NCI-H526 treated with DMSO at 0.1 percent for 48 hours (cell line): ENCODE measurements at places on chromosomes 6 and 20.

DNA sequence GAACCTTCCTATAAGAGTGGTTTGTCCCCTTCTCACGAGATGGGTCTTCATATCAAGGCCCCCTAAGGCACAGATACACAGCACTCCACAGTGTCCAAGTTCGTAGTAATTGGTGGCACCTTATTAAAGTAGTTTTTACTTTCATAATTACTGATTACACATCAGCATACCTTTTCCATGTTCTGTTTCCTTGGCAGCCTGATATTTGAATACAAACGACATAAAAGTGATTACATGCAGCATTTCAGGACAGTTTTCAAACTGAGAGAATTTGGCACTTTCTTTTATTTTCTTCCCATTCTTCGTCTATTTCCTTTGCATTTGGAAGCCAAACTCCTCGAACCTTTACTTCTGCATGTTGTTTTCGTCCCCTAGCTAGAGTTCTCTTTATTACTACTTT, 139.7 kb downstream of the MTHFD1L start:
- no peak for DNase-seq

DNA sequence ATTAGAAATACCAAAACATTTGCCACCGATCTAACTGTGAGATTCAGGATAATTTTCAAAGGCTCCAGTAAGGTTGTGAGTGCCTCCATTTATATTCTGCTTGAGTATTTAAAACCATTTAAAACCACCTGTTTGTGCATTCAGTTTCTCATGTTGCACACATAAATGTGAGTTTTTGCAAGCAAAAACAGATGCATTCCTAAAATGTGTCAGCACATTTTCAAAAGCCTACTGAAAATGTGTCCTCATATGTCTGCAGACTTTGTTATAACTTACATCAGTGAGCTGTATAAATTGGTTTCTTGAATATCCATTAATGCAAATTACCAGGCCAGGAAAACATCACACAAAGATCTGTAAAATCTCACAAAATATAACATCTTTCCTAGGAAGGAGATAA, 676.6 kb upstream of the EPHA7 start:
- DNase-seq: no peak

DNA sequence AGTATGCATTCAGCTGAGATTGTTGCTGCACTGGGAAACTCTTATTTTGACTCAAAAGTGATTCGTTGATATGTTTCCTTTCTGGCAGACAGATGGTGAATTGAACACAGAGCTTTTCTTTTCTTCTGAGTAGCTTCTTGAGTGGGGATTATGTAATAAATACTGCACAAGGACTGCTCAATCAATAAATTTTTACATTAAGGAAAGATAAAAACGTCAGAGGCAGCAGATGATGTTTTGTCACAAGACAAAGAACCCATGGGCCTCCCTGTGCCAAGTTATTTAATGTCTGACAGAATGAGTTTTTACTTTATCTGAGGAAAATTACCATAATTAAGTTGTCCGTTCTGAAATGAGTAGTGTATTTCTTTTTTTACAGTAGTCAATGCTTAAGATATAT, 460.3 kb downstream of the UTRN start:
- no peak for DNase-seq

DNA sequence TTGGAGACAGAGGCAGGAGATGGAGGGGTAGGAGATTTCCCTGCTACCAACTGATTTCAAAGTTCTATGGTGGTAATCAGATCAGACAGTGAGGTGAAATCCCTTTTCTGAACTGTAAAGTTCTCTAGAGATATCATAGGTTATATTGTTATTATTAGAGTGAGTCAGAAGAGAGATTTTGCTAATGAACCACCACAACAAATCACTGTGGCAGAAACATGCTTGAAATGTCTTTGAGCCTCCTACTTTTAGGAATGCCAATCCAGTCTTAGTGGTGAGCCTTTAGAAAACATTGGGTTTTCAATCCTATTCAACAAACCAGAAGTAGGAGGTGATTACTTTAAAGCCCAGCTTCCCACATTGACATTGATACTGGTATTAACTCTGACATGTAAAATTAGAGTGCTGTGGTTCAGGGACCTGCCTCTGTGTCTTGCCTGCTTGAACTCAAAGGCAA, 136.7 kb upstream of the CNR1 start:
- DNase-seq: no peak

GRCh38 chr20:9301129-9302090, 213.0 kb upstream of the LAMP5 start:
- no peak for DNase-seq

DNA sequence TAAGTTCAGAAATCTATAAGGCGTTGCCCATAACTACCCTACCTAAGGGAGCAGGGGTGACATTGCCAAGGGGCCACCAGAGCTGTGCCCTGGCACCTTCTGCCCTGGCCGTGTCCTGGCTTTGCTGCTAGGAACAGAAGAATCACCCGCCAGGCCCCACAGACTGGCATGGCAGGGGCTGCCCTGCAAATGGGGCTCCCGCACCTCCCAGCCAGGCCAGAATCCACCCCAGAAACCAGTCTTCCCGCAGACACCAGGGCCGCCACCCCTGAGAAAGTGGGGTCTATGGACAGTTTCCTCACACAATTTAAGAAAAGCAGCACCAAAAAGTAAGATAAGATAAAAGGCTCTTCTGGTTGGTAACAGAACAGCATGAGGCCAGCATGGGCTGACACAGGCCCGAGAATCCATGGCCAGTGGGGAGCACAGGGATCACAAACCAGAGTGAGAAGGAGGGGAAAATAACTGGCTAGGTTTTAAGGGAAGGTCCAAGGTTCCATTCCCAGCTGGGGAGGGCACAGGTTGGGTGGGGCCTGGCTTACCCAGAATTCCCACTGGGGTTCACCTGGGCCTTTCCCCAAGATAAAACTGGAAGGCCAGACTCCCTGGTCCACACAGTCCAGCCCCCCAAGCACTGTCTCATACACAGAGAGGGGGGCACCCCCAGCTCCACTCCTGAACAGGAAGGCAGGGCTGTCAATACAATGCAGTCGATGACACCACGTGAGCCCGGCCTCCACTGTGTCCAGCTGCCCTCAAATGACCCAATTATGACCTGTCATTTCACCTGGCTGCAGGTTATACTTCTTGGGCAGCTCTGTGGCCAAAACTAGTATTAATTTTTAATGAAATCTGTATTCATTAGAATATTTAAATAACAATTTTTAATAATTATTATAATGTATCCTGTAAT, 59.4 kb downstream of the PYGB start:
- DNase-seq: no peak

GRCh38 chr20:53103124-53103523, 131.0 kb downstream of the TSHZ2 start:
- DNase-seq: no peak

DNA sequence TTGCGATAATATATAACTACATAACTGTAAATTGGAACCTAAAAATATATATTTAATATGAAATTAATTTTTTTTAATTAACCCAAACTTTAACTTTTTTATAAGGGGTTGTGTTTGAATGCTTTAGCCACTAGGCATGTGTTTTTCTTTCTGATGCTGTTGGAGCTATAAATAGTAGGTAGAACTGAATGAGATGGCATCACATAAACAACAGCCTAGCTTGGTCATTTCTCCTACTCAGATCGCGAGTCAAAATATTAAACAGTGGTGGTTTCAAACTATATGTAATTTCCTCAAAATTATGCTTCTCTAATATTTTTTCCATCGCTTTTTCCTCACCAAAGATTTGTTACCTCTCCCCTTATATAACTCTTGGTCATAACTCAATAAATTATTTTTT, 243.2 kb downstream of the ARID1B start:
- DNase-seq: peak; percentile 49

DNA sequence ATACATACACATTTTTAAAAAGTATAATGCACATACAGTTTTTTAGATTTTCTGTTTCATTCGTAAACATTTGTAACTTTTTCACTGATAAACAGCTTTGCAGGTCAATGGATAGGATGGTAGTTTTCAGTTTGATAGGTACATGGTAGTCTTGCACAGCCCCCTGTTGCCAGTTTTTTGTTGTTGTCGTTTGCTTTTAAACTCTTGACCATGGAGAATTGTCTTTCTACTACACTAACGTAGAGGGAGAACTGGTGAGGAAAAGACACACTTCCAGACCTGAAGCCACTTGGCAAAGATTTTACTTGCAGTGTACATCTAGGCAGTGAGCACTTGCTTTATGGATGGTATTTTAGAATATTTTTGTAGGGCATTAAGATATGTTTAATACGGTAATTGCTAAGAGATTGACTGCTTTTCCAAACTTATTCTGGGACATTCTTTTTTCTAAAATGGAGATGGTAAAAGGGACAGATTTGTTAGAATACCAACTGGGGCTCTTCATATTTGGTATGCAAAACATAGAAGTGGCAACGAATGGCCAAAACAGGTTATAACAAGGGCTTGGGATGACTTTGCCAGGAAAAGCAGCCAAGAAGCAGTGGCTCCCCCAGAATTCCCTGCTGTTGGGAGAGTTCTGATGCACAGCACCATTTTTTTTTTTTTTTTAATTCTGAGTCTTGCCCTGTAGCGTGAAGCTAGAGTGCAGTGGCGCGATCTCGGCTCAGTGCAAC, 1.5 kb downstream of the PYGB start:
- DNase-seq: no peak

DNA sequence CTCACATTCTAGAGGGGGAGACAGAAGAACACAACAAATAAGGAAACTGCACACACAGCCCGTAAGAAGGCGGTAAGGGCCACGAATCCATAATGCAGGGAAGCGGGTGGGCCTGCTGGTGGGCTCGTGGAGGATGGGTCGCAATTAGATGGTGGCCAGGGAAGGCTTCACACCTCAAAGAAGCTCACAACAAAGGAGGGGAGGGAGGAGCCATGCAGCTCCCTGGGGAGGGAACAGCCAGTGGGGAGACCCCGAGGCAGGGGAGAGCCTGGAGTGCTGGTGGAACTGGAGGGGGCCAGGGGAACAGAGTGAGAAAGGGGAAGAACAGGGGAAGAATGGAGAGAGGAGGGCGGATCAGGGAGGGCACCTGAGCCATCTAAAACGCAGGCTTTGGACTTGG, 13.4 kb downstream of the SRC start:
- no peak for DNase-seq

DNA sequence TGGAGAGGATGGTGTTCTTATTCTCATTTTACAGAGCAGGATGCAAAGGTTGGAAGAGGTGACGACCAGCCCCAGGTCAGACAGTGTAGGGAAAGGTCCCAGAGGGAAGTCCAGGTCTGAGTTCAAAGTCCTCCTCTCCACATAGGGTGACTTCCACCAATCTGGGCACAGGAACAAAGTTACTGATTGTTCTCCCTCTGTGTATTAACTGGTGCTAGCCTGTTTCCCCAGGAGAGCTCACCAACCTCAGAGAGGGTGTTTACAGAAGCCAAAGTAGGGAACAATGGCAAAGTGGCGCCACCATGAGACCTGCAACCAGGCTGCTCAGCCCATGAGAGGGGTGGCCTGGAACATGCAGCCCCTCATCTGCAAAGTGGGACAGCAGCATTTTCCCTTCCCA, 16.8 kb upstream of the SIRPB1 start:
- no peak for DNase-seq

DNA sequence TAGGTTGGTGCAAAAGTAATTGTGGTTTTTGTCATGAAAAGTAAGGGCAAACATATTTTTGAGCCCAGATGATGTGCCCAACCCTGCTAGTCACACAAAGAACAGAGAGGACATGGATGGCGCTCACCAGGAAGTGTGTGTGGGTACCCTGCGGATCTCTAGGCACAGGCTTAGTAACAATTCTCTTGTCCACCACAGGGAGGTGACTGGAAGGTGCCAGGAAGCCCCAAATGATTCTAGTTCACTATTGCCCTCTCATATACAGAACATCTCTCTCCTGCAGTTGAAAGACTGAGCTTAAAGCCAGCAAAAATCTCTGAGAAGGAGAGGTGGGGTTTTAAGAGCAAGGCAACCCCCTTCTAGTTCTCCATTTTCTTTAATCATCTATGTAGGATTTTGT, 272.1 kb upstream of the TAB2 start:
- no peak for DNase-seq

DNA sequence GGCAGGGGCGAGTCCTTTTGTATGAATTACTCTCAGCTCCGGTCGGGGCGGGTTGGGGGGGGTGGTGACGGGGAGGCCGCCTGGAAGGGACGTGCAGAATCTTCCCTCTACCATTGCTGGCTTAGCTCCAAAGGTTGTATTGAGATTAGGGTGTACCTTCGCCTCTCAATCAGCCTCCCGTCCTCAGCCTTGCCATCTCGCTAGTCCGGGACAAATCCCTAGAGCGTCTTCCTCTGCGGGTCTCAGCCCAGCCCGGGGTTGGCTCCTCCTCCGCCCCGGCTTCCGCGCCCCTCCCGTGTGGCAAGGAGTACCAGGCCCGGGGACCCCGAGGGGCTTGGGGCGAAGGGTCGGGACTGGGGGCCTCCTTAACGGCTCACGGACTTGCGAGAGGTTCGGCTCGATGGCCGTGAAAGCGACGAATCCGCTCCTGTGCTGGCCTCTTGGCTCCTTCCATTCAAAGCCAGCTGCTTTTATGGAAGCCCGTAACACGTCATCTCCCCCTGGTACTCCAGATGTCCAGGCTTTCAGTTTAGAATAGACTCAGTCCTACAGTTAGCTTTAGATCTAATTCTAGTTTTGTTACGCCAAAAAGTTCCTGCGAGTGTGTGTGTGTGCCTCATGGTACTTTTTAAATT, 636 bp upstream of the EEF1A1 start:
- peak; percentile 96 for DNase-seq

- no peak for DNase-seq
Observed at GRCh38 chr6:15337582-15337981, 91.7 kb downstream of the JARID2 start.

DNA sequence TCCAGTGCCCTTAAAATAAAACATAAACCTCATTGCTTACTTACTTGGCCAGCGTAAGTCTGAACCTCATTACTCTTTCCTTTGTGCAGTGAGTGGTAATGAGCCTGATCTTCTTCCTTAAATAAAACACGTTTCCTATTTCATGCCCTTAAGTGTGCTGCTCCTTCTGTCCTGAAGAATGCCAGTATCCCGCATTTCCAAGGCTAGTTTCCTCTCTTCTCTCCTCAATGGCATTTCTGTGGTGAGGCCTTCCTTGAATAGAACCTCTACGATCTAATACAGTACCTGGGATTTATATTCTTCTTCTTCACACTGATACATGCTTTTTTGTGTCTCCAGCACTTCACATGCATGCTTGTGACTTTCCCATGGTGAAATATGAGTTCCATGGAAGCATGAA, 523.4 kb upstream of the CDH4 start:
- no peak for DNase-seq

DNA sequence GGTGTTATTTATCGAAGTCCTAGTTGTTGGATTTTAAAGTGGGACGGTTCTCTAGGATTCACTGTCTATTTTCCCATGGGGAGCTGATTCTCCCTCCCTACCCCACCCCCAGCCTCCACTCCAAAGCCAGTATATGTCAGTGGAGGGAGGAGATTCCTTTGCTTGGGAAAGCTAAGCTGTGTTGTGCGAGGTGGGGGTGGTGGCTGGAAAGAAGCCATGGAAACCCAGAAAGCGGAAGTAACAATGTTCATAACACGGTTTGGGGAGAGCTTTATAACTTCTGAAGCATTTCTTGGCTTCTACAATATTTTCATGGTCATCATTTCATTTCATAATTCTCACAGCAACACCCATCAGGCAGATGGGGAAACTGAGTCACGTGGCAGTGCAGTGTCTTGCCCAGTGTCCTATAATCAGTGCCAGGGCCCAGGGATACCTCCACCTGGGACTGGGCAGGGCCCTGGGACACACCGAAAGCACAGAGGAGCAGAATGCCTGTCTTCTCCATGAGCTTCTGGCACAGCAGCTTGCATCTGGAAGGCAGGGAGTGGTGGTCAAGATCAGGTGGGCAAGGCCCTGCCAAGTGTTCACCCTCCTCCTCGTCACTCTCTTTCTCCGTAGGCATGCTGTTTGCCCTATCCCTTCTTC, 4.5 kb downstream of the SUN5 start:
- DNase-seq: no peak

GRCh38 chr6:5486214-5486613, 224.9 kb downstream of the FARS2 start:
- DNase-seq: no peak
